Midbrain (tissue), 1 donor: ENCODE measurements at places on chromosomes 1 and 21.

DNA sequence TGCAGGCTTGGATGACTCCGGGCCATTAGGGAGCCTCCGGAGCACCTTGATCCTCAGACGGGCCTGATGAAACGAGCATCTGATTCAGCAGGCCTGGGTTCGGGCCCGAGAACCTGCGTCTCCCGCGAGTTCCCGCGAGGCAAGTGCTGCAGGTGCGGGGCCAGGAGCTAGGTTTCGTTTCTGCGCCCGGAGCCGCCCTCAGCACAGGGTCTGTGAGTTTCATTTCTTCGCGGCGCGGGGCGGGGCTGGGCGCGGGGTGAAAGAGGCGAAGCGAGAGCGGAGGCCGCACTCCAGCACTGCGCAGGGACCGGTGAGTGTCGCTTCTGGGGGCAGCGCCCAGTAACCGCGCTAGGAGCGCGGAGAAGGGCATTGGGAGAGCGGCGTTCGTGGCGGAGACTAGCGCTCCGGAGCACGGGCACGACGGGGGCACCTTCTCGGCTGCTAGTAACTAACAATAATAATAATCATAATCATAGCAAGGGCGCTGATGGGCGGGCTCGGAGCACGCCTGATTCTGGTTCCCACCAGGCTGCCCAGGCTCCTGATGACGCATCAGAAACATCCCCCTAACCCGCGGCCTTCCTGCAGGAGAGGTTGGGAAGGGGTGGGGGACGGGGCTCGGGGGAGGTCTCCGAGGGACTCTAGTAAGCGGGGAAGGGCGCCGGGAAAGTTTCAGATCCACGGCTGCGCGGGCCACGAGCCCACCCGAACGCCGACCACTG lies at the start of gene MX1:
TSS of gene MX1 (plus strand) at position 286 of the 722 bp plus-strand sequence. CDS start 5,832 bp downstream, outside the sequence.
- peak; percentile 20 for DNase-seq

GRCh38 chr1:37691497-37692077 lies 729 bp upstream of the CDCA8 start:
- no peak for DNase-seq

- DNase-seq: no peak
Observed at GRCh38 chr1:70707214-70707613, 296.1 kb downstream of the CTH start.

- DNase-seq: peak; percentile 3
Observed at GRCh38 chr1:118275472-118276115, 90.6 kb upstream of the SPAG17 start.

DNA sequence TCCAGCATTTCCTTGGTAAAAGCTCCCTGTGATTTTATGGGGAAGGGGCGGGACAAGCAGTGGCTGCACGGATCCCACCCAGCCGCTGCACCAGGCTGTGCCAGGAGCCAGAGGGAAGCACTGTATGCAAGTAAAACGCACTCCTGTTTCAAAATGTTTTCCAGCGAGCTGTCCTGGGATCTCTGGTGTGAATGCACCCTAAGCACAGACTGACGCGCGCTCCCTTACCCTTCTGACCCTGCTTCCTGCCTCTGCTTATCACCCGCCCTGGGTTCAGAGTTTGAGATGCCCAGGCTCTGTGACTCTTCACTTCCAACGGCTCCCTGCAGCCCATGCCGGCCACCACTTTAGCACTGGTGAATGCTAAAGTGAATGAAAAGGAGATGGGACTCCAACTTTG lies 131.2 kb downstream of the RHOU start:
- no peak for DNase-seq

DNA sequence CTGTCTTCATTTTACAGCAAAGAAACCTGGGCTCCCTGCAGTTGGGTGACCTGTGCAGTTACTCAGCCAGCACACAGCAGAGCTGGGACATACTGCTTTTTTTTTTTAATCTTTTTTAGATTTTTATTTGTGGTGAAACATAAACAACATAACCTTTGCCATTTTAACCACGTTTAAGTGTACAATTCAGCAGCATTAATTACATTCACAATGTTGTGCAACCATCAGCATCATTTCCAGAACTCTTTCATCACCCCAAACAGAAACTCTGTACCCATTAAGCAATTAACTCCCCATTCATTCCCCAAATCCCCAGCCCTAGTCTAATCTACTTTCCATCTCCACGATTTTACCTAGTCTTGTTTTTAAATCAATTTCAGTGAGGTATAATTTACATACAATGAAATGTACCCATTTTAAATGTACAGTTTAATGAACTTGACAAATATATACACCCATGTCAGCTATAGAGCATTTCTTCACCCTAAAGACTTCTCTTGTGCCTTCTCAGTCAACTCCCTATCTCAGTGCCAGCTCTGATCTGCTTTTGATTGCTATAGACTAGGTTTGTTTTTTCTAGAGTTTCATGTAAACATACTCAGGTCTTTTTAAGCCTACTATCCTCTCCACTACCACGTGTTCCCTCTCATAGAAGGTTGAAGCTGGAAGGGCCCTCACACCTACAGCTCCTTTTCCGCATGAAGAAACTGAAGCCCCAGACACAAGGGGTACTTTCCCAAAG lies 37.8 kb upstream of the C8B start:
- DNase-seq: no peak

DNA sequence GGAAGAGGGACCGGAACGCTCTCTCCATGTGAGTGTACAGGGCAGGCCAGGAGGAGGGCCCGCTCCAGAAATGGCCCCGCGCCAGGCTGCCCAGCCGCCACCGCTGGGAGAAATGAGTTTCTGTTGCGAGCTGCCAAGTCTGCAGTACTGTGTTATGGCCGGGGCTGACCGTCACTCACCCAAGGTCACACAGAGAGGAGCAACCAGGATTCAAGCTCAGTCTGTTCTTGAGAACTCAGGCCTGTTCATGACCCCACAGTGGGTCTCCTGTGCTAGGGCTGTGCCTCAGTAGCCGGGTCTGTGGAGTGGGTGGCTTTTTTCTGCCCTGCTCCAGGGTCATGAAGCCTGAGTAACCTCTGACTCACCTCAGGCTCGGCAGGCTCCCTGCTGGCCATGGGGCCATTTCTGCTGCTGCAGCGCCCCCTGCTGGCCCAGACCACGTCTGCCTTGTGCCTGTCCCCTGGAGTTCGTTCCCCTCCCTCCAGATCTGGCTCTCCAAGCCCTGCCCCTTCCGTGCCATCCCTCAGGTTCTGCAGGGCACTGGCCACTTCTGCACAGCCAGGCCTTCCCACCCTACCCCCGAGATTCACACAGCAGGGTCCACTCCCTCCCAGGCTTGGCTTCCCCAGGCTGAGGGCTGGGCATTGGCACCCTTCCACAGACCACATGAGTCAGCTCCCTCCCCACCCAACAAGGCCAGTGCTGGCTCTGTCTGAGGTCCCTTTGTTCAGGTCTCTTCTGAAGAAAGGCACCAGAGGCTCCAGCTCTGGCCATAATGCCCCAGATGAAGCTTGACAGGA lies 51.8 kb downstream of the EDN2 start:
- peak; percentile 83 for DNase-seq

- DNase-seq: no peak
Observed at GRCh38 chr1:147720557-147720956, 39.8 kb downstream of the GJA5 start.

DNA sequence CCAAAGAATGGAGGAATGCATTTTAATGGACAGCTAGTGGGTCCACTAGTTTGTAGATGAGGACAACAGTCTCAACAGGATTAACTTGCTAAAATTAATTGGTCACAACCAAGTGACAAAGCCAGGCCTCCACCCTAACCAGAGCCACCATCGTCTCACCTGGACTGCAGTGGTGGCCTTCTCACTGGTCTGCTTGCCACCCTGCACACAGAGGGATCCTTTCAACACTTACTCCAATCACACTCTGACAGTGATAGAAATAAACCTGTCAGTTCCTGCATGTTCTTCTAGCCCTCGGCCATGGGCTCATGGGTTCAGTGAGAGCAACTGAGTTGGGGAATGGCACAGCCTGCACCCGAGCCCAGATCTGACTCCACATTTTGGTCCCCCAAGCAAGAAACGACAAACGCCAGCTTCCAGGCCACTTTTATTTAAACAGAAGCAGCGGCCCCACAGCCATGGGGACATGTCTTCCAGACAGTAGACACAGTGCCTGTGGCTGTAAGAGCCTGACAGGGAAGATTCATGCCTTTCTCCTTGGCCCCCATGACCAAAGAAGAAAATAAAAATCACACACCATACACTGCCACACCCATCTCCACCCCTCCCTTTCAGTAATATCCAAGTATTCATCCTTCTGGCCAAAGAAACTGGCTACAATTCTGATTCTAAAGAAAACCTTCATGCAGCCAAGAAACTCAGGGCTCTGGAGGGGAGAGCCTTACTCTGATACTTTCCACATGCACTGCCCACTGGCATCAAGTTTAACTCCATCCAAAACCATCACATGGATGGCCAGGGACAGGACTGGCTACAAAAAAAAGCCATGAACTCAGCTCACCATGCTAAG lies 37.6 kb downstream of the DHCR24 start:
- no peak for DNase-seq

DNA sequence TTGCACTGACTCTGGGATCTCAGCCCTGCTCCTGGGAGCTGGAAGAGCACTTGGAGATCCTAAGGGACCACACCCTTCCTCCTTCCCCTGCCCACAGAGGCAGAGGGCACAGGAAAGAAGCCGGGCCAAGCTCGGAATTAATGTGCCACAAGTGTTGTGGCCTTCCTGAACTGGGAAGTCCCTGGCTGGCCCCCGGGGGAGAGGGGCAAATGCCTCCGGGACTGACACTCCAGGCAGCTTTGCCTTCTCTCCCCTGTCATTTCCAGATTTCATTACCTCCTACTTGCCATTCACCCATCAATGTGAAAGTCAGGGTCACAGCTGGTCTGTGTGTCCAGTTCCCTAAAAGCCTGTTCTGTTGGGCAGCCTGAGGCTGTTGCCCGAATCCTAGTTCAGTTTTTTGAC lies 21.7 kb downstream of the SESN2 start:
- DNase-seq: no peak

- no peak for DNase-seq
Observed at GRCh38 chr1:219903353-219903871, 24.9 kb downstream of the SLC30A10 start.

DNA sequence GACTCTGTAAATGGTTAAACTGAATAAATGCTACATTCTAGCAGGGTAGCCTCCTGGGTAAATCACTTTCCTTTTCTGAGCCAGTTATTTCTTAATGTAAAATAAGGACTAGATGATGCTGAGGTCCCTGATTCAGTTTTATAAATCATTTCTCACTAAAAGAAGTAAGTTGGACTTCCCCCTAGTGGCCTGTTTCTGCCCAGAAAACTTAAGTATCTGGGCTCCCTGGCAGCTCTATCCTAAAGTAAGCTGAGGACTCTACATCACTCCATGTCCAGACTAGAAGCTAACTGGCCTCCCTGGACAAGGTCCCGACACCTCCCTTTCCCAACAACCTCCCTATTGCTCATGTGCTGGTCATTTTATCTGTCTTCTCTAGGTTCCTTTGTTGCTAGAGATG lies 3.0 kb downstream of the GPN2 start:
- DNase-seq: no peak
